OCI-LY7 (cell line): ENCODE measurements at places on chromosomes 2 and 18. TPM values are rescaled to one million over a fixed set of nuclear protein-coding genes. Genes with fewer than 3 reads are reported as not detected.

GRCh38 chr2:85731606-85732005, 22.2 kb upstream of the ATOH8 start:
- no peak for DNase-seq

GRCh38 chr2:199818026-199818425, 33.0 kb downstream of the FTCDNL1 start:
- DNase-seq = no peak

DNA sequence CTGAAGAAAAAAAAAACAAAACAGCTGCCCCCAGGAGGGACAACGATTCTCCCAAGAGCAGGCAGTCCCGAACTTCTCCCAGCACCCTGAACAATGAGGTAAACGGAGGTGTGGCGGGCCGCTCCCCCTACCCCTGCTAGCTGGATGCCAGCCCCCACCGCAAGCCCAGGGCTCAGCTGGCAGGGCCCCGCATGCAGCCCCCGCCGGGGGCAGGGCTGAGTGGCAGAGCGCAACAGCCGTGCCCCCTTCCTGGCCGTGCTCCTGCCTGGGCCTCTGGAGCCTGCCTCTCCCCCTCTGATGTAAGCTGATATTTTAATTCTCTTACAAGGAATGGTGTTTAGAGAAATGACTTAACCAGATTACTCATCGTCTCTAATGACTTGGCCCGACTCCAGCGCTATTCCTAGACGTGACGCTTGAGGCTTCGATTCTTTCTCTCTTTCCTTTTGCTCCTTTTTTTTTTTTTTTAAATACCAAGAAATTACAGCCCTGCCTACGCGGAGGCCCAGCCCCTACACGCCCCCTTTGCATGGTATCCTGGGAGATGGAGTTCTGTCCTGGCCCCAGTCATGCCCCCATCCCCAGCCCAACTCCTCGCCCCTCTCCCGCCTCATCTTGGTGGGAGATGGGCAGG, 4.6 kb upstream of the ARID5A start:
- no peak for DNase-seq

The XDH gene
- not detected in 2 replicates for total RNA-seq

GRCh38 chr2:240818293-240819125, 1.5 kb downstream of the KIF1A start:
- DNase-seq = no peak

The ZNF385B gene
- total RNA-seq = 178 and 217 TPM in 2 replicates

DNA sequence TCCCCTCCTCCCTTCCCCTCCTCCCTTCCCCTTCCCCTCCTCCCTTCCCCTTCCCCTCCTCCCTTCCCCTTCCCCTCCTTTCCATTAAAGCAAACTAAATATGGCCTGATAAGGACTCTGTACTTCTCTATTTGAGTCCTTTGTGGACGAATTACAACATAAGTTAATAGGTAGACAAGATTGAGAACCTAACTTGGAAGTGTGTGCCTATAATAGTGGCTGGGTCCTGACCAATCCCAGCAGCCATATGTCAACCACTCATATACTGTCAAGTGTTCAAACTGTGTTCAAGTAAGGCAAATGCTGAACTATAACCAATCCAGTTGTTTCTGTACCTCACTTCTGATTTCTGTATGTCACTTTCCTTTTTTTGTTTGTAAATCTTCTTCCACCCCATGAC, 97.1 kb upstream of the RBMS1 start:
- DNase-seq = no peak

DNA sequence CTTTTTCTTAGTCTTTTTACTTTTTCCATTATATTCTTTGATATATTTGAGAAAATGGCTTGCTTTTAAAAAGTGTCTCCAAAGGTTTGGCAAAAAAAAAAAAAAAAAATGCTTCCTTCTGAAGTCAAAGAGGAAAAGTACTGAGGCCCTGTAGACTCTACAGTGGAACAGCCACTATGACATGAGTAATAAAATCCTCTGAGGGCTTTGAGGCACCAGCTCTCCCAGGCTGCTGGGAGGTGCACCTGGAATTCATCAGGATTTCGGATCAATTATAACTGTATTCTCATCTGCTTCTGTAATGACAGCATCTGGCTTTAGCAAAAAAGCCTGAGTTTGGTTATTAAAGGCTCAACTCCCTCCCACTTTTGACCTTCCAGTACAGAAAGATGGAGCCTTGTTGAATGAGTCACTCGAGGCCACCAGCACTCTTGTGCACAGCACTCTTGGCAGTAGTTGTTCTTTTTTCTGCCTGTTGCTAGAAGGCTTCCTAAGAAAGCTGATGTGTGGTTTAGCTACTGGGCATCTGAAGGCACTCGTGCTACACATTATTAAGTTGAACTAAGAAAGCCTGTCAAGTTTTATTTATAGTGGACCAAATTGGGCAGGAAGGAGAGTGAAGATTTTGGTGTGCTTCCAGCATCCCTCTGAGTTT, 131.3 kb downstream of the PRPF40A start:
- DNase-seq = no peak
